Cardiac muscle cell (in vitro differentiated cells and primary cell): ENCODE measurements at places on chromosomes 2 and 18. TPM values are rescaled to one million over a fixed set of nuclear protein-coding genes. Genes with fewer than 3 reads are reported as not detected.

FAP gene
- not detected in 2 replicates for total RNA-seq

DNA sequence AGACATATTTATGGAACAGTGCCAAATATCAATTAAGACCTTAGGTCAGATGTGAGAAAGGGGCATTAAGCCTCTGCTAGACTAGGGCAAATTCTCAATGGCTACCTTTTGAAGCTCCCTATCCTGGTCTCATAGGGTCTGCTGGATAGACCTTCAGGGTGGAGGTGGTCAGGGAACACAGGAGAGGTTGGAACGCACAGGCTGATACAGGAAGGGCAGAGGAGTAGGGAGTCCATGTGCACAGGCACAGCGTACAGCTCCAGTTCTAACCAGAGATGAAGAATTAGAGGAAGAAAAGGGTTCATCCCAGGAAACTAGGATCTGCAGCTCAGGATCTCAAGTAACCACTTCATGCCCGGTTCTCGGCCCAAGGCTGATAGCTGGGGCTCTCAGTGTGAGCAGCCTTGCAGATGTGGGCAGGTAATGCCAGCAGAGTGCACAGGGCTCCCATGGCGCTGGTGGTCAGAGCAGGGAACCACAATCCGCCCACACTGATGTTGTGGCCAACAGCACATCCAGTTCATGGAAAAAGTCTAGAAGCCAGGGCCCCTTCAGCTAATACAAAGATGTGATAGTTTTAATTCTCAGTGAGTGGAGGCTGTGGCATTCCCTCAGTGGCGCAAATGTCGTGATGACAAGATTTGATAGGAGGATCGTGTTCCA is 3.4 kb upstream of the EVA1A start:
- DNase-seq: no peak

DNA sequence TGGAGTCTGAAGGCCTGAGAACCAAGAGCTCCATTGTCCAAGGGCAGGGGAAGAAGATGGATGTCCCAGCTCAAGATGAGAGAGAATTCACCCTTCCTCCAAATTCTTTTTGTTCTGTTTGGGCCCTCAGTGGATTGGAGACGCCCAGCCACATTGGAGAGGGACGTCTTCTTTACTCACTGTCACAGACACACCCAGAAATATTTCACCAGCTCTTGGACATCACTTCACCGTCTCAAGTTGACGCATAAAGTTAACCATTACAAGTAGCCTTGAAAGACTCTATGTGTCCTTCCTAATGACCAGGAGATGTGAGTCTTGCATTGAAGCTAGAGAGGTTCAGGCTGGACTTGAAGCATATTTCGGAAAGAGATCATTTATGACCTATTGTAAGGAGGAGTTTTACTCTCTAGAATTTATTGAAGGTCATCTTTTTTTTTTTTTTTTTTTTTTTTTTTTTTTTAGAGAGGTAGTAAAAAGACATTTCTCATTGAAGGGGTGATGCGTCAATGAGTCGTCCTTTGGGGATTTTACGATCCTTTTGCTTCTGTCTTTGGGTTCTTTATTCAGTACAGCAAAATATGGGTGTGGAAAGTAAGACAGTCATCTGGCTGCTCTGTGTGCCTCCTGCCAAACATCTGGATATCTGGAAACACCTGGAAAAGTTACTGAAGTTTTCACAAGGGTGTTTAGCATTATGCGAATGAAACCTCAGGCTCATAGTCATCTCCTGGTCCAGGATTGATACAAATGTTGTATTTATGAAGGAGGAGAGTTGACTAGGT is 118.1 kb downstream of the PRPF40A start:
- no peak for DNase-seq

GRCh38 chr2:184308706-184309105 is 289.6 kb upstream of the ZNF804A start:
- no peak for DNase-seq

GRCh38 chr18:30106356-30106755 is 936.2 kb downstream of the DSC3 start:
- no peak for DNase-seq
